Karpas-422 (cell line): ENCODE measurements at places on chromosomes 4 and X. TPM values are rescaled to one million over a fixed set of nuclear protein-coding genes. Genes with fewer than 3 reads are reported as not detected.

TASL gene
- total RNA-seq = 0.30 and 1.5 TPM in 2 replicates

GRCh38 chrX:44314259-44314734, 29.2 kb downstream of the EFHC2 start:
- DNase-seq = no peak

DNA sequence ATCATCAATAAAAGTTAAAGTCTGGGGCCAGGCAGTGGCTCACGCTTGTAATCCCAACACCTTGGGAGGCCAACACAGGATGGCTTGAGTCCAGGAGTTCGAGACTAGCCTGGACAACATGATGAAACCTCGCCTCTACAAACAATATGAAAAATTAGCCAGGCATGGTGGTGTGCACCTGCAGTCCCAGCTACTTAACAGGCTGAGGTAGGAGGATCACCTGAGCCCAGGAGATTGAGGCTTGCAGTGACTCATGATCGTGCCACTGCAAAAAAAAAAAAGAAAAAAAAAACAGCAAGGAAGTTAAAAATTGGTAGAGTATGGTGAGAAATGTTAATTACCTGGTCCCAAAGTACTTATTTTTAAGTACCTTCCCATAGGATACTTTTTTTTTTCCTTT, 27.5 kb downstream of the FBXW7 start:
- DNase-seq = no peak

GRCh38 chr4:181536196-181536746, 706.9 kb upstream of the TENM3 start:
- DNase-seq = no peak

DRP2 gene
- 0.04 TPM in 2 replicates for total RNA-seq

DNA sequence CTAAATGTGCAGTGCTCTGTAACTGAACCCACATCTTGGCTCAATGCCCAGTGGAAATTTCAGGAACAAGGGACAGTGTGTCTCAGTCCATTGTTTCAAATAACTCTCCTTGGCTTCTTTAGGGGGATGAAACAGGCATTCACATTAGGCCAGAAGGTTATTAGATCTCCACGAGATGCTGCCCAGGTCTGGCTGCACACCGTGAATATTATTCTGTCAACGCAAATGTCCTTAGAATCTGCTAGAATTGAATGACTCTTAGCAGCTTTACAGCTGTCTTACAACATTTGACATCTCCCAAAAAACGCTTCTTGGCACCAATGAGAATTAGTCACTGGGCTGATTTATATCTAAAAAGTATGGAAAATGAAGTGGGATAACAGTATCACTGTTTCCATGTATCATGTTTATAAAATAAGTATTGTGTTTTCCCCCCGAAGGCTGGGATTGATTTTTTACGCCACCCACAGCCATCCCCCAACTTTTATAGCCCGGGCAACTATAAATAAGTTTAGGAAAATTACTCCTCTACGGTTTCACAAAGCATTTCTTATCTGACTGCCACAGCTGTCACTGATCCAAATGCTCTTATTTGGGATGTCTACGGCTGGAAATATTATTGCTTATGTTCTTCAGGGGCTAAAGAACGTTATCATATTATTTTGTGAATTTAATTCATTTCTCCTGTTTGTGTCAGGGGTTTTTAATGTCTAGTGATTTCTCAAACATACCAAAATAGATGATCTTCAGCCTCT, 559.7 kb upstream of the FAT1 start:
- DNase-seq = no peak
